ENCODE measurements at places on chromosomes 2 and 18.
A peak's percentile ranks its signal among the peaks of the same experiment; 100 is the strongest.

GRCh38 chr2:144132357-144132756 lies 387.6 kb downstream of the ZEB2 start:
- DNase-seq = no peak

GRCh38 chr2:30444273-30444672 lies 2.8 kb upstream of the LCLAT1 start:
- no peak for DNase-seq

- no peak for DNase-seq
Observed at GRCh38 chr2:67792681-67793091, 270.1 kb downstream of the C1D start.

- peak; percentile 21 for DNase-seq
Observed at GRCh38 chr18:53698907-53699306, 525.6 kb downstream of the MBD2 start.

- no peak for DNase-seq
Observed at GRCh38 chr2:33497221-33497650, 20.8 kb downstream of the RASGRP3 start.

DNA sequence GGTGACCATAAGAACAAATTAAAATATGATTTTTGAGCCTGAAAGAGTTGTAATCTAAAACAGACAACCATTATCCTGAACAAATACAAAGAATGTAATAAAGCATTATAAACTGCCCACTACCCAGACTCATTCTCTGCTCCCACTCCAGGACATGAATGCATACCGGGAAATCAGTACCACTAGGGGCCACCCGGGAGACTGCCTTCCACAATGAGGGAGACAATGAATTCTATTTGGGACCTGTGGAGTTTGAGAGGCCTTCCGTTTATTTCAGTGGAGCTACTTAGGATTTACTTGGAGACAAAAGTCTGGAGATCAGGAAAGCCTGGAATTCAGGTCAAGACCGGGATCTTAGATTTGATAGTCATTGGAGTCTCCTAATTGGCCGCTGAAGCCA lies 50.0 kb downstream of the NAB1 start:
- peak; percentile 45 for DNase-seq

DNA sequence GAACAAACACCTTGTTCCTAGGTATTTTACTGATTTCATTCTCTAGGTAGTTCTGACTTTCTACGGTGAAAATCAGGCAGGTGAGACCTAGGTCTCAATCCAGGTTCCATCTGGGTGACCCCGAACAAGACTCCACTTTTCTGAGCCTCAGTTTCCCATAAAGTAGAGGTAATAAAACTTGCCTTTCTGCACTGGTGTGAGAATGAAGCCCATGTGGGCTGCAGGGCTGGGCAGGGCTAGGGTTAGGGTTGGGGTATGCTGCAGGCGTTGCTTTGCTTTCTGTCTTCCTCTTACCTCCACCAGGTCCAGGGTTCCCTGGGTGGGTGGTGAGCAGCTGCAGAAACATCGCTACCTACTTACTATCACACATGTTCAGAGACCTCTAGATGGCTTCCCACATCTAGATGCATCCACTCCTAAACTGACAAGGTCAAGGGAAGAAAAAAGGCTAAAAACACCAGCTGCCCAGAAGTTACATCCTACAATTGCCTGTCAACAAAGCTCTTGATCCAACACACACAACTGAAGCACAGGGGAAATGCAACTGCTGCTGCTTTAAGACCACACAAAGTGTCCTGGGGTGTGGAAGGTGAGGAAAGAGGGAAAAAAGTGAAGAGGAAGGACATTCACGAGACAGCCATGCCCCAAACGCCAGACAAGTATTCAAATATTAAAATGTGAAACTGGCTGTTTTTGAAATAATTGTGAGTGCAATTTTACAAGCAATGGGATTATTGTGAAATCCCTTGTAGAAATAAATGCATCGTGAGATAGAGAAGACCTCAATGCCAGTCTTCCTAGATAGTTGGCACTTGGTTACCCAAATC lies 23.5 kb downstream of the MBP start:
- DNase-seq = no peak

DNA sequence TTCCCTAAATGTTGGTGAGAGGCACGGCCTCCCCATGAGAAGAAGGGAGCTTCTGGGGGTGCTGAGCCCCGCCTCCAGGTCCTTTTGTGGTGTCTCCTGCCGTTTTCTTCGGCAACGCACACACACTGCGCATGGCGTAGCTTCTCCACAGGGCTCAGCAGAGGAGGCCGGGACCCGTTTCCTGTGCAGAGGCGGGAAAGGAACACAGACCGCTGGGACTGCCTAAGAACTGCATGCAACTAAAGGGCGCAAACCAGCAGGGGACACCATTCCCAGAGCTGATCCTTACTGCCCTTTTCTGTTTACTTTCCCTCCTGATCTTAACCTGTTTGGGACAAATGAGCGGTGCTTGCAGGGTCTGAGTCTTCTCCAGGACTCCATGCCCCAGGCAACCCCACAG lies 90.3 kb upstream of the CAPN13 start:
- DNase-seq = no peak

DNA sequence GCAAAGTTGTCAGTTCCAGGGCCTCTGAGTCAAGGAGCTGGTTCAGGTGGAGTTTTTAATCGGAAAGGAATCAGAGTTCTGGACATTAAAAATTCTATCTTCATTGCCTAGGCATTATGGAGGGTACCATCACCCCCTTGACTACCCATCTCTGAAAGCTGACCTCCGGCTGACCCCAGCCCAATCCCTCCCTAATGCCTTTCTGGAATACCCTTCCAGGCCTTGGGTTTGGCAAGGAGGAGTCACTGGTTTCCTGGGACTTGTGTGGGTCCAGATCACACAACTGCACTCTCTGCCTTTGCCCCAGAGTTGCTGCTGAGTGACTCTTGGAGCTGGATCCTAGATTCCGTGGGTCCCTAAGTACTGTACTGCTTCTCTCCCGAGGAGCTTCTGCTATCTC lies 1.0 kb upstream of the OSR1 start:
- no peak for DNase-seq

- DNase-seq = no peak
Observed at GRCh38 chr2:71619230-71619741, 165.9 kb downstream of the DYSF start.

DNA sequence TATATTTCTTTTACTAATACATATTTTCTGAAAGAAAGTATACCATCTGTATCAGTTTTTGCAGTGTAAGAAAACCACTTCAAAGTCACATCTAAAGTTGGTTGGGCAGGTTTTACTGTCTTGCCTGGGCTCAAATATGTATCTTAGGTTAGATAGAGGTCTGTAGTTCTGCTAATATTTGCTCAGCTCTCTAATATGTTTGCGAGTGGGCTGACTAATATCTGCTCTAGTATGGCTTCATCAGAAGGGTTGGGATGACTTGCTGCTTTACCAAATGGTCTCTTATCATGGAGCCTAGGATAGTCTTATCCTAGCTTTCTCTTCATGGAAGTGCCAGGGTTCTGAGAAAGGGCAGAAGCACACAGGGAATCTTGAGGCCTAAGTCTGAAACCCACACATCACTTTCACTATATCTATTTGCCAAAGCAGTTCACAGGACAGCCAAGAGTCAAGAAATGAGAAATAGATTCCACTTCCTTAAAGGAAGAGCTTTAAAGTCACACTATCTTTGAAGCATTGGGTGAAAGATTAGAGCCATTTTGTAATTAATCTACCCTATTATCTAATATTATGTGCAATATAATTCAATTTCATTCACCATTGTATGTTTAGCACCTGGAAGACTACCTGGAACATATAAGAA lies 610.0 kb downstream of the KCNJ3 start:
- DNase-seq = no peak

GRCh38 chr2:38690499-38691420 lies 24.8 kb downstream of the GALM start:
- no peak for DNase-seq

DNA sequence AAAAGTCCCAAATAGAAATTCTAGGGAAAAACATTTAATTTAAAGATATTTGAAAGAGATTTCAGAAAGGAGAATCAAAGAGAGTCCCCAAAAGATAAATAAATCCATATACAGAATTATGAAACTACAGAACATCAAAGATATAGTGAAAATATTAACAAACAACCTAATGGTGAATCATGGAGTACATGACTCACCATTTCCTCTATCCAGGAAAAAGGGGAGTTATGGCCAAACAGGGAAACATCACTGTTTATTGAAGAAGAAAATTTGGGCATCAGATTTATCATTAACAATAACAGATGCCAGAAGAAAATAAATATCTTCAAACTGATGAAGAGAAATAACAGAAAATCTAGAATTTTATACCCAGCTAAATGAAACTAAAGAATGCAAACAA lies 448.3 kb downstream of the CDH2 start:
- no peak for DNase-seq

DNA sequence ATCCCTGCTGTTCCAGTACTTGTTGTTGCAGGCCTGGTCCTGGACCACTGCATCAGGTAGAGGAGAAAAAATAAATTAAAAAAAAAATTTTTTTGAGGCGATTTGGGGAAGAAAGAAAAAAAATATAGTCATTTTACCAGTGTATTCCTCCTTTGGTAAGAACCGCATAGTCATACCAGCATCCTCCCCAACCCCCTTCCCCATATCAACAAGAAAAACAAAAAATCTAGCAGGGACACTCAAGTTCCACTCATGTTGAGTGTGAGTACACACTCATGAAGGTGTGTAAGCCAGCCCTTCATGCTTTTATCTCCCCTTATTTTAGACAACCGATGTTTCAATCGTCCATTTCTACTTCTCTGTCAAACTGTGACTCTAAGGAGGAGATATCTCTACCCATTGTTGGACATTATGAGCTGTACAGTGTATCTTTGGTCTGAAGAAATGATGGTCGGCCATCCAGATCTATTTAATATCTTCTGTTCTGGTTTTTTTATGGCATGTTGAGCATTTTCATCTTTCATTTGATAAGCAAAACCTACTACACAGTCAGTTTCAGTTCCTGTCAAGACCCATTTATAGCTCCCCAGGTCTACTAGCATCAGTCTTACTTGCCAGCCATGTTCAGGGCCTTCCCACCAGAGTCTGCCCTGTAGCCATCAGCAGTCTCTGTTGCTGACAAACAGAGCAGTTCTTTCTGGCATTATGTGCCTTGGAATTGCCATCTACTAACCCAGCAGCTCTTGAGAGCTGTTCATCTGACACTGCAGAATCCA lies 20.0 kb downstream of the ELP2 start:
- no peak for DNase-seq

GRCh38 chr2:149330127-149331022 lies at the start of gene LYPD6:
LYPD6 (plus strand) TSS chr2:149330587; CDS start chr2:149437709, 107,122 bp downstream.
- DNase-seq = peak; percentile 82

DNA sequence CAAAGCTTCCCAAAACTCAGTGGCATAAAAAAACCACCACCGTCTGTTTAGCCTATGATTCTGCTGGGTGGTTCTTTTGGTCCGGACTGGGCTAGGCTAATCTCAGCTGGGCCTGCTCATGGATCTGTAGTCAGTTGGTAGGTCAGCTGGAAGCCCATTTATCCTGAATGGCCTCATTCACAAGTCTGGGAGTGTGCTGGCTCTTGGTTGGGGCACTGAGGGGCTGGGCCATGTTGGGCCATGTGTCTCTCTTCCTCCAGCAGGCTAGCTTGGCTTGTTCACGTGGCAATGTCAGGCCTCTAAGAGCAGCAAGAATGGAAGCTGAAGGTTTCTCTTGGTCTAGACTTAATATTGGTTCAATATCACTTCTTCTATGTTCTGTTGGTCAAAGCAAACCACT lies 95.7 kb upstream of the HS6ST1 start:
- DNase-seq = no peak

DNA sequence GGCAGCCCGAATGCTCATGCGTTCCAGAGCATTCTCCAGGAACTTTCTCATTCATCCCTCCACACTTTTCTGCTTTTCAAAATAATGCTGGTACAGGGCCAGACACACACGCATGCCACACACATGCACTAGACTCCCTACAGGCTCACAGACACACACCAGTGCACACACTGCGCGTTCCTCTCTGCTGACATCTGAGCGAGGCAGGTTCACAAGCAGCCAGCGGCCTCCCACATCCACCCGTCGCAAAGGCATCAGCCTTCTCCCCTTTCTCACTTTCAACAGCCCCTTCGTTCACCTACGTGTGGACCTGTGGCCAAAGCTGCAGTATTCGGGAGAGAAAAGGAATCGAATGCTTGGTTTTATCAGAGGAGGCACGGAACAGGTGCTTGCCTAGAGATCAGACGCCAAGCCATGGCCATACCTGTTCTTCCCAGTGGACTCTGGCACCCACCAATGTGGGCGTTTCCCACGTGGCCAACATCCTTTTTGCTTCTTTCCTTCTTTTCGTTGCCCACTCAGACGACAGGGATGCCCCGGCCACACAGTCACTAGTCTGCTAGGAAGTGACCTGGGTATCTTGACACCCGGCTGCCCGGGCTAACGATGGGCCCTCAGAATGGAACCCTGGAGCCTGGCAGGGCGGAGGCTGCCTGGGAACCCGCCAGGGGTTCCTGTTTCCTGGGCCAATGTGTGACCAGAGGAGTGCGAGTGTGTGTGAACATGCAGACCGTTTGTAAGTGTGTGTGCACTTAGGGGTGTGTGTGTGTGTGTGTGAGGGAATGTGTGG lies 85.8 kb upstream of the ID2 start:
- no peak for DNase-seq

- DNase-seq = peak; percentile 56
Observed at GRCh38 chr18:80147418-80148325, 38.6 kb downstream of the ADNP2 start.

GRCh38 chr18:47100212-47100831 lies 50.0 kb downstream of the HDHD2 start:
- DNase-seq = peak; percentile 46

DNA sequence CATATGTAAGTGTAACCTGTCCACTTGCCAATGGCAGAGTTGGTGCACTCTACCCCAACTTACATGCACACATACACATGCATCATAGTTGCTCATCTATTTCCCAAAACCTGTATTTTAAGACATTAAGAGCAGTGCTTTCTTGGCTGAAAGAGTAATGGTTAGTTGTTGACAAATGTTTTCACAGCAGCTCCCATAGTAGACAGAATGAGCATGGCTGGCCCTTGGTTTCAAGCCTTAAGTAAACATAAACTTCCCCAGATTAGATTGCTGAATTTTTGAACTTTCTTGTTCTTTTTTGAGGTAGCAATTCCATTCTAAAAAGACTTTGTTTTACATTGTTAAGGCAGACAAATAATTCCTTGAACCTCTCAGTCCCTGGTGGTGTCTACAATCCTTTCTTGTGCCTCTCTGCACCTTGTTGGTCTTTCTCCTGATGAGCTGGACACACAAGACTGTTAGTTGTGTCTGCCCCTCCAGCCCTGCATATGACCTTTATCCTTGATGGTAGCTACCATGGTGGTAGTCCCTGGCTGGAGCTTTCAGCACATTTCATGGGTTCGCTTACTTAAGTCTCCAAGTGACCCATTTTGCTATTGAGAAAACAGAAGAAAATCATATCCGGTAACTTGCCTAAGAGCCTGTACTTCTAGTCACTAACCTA lies 580.1 kb upstream of the ID2 start:
- no peak for DNase-seq

DNA sequence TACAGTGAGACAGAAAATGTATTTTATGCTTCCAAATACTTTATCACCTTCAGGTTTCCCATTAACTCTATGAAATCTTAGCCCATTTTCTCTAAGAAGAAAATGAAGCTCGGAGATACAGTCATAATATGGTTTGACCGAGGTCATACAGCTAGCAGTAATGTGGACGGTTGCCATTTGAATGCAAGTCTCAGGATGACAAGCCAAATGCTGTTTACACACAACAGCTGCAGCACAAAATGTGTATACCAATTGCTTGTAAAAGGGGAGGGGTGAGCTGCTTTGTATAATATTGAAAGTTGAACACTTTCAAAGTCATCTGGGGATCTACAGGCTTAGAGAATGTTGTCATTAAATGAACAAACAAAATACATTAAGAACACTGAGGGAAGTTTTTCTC lies 93.8 kb upstream of the FSIP2 start:
- no peak for DNase-seq

Data from neuronal stem cell (in vitro differentiated cells).